Brain microvascular endothelial cell (primary cell): ENCODE measurements at places on chromosomes 6 and 20.

- peak; percentile 32 for DNase-seq
These were observed 16.1 kb upstream of the SLC17A3 start for GRCh38 chr6:25889877-25890853.

- no peak for DNase-seq
These were observed 60.3 kb upstream of the PRELID3B start for GRCh38 chr20:59102841-59103299.

GRCh38 chr6:109453594-109454495 is 1.7 kb downstream of the MICAL1 start:
- no peak for DNase-seq

DNA sequence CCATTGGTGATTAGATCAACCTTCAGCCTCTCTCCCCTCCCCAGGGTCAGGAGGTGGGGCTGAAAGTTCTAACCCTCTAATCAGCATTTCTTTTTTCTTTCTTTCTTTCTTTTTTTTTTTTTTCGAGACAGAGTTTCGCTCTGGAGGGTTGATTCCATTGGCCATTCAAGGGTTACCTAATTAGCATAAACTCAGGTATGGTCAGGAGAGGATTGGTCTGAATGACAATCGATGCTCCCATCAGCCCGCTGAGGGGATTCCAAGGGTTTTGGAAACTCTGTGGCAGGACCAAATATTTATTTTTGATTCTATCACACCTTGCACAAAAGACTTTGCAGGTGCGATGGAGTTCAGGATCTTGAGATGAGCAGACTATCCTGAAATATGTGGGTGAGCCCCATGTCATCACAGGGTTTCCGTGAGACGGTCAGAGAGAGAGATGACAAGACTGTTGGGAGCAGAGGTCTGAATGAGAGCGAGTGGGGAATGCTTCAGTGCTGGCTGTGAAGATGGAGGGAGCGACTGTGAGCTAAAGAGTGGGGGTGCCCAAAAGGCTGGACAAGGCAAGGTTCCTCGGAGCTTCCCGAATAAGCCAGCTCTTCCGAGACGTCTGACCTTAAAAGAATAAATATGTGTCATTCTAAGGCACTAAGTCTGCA is 107.1 kb downstream of the BMP7 start:
- DNase-seq = no peak

DNA sequence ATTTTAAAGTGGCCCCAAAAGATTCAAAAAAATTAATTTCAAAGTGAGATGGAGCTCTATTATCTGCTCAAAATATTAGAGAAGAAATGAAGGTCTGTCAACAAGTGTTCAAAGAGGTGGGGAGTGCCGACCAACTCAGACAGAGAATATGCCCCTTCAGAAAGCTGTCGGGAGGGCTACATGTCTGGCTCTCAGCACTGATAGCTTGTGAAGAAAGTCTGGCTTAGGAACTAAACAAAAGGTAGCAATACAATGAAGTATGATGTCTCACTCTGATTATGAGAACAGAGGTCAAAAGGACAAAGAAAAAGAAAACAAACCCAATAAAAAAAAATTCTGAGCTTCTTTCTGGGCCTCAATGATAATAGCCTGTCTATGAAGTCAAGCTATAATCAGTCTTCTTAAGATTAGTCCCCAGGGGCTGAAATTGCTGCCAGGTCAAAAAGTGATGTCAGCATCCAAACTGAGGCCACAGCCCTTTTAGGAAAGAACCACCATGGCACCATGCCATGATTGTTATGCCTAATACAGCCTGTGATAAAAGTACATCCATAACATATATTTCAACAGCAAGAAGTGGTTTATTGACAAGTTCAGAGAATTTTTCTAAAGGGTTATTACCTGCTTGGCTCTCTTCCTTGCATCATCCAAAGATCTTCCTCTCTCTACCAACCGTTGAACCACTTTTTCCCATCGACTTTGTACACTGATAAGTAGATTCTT is 150.9 kb downstream of the DST start:
- peak; percentile 54 for DNase-seq
